ENCODE measurements at places on chromosomes 16 and 17.

GRCh38 chr16:75244844-75245758 is 6.3 kb downstream of the BCAR1 start:
- DNase-seq, result peak; percentile 97

DNA sequence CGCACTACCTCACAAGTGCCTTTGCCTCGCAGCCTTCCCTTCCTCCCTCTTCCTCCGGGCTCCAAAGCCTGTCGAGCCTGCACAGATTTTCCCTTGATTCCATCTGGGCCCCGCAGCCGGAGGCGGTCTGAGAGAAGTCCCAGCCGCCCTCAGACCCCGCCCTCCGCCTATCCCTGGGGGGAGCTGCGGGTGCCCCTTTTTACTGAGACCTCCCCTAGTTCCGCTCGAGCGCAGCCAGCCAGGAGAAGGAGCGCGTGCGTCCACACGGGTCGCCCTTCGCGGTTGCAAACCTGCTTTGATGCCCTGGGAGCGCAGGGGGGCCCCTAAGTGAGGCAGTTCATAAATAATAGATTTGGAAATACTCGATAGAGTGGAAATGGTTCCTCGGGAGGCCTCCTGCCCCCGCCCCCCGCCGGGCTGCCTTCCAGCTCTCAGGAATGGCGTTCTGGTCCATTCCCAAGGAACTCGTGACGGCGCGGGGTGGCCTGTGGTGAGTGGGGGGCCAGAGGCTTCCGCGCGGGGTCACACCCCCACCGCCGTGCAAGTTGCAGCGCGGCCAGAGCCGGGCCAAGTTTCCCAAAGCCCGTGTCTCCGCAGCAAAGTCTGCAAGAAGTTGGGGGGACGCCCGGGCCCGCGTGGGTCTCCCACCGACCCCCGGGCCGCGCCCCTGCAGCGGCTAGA is 610 bp downstream of the C16orf74 start:
- DNase-seq, result no peak

- no peak for DNase-seq
These were observed 35.7 kb upstream of the CCL2 start for GRCh38 chr17:34219405-34219804.

DNA sequence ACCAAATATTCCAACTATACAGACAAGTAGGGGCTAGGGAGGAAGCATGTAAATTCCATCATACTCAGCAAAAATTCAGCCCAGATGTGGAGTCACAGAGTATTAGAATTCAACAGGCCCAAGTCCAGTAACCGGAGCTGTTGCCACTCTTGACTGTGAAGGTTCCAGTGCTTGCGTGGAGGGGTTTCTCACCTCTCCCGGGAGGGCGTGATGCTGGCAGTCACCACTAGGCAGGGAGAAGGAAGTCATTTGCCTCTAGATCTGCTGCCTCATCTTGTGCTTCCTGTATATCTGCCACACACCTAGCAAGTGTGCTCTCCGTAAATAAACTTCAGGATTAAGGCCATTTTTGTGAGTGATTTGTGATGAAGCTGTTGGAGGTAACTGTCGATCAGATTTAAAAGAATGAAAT is 1.0 kb upstream of the CKLF start:
- DNase-seq, result no peak

DNA sequence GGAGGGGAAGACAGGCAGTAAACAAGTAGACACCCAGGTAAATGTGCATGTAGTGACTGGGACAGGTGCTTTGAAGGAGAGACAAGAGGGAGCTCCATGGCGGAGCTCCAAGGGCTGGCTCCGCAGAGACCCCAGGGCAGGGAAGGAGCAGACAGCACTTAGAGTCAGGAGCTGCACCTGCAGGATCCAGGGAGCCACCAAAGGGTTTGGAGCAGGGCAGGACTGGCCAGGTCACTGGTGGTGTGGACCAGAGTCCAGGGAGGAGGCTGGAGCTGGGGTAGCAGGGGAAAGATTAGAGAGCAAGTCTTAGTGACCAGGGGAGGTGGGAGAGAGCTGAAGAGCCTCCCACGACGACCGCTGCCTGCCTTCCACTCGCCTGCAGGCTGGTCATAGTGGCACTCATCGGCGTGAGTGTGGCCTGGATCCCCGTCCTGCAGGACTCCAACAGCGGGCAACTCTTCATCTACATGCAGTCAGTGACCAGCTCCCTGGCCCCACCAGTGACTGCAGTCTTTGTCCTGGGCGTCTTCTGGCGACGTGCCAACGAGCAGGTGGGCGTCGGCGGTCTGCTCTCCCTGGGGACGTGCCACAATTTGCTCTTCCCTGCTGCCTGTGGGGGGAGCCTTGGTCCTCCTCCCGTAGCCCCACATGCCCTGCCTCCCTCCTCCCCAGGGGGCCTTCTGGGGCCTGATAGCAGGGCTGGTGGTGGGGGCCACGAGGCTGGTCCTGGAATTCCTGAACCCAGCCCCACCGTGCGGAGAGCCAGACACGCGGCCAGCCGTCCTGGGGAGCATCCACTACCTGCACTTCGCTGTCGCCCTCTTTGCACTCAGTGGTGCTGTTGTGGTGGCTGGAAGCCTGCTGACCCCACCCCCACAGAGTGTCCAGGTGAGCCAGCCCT is 14.7 kb upstream of the FAM83G start:
- peak; percentile 38 for DNase-seq

GRCh38 chr17:77306790-77307478 is 166.2 kb downstream of the SEC14L1 start:
- DNase-seq, result no peak

- DNase-seq, result no peak
These were observed 75.9 kb upstream of the TNRC6C start for GRCh38 chr17:77882481-77883212.
